Astrocyte of the spinal cord (primary cell): ENCODE measurements at places on chromosomes 16 and 17.

- no peak for DNase-seq
Observed at GRCh38 chr16:56684256-56684925, 2.1 kb downstream of the MT1X start.

DNA sequence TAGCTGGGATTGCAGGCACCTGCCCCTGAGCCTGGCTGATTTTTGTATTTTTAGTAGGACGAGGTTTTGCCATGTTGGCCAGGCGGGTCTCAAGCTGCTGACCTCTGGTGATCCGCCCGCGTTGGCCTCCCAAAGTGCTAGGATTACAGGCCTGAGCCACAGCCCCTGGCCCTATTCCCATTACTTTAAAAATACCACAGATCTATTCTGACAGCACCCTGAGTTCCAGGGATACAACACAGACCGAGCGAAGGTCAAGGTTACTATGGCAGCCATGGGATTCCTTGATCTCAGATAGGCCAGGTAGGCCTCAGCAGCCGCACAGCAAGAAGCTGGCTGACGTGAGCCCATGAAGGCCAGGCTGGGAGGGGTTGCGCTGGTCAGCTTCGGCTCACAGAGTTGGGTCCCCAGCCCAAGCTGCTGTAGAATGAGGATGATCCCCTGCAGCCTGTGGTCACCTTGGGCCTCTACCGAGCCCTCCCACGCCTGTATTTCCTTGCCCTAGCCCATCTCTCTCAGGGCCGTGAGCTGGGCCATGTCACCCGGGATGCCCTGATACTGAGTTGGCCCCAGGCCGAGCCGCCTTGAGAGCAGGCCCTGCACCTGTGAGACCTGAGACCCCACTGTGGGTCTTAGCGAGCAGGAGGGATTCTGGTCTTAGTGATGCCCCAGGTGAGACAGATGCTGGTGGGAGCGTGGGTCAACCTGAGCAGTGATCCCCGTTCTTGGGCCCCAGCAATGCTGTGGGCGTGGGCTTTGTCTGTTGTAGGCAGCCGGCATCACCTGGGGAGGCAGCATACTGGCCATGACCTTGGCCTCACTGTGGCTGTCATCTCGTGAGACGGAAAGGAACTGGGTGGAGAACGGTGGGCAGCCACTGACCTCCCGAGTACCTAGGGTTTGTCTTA, 16.9 kb upstream of the RNF213 start:
- DNase-seq: no peak

- no peak for DNase-seq
Observed at GRCh38 chr16:15932939-15933338, 16.5 kb upstream of the ABCC1 start.

GRCh38 chr16:67302076-67302475, 22.7 kb downstream of the PLEKHG4 start:
- no peak for DNase-seq

- DNase-seq: no peak
Observed at GRCh38 chr16:6189216-6189615, 1091.6 kb upstream of the EEF2KMT start.

DNA sequence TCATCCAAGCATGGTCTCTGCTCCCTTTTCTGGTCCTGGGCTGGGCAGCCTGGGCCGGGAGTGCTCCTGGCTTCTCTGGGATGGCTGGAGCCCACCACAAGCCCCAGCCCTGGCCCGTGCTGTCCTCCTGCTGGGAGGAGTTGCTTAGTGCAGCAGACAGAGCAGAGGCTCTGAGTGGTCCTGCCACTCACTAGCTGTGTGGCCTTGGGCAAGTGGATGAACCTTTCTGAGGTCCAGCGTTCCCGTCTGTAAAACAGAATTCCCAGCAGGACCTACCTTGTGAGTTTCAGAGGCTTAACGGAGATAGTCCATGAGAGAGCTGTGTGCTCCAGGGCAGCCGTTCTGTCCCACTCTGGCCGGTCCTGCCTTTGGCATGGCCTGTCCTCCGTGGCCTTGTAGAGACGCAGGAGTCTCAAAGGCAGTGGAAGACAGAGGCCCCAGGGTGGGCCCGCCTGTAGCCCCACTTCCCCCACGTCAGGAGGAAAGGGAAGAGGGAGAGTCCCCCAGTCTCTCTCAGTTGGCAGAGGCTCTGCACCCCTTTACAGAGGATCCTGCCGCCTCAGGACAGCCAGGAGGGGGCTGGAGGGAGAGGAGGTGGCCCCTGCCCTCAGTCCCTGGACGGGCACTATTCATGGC, 7.8 kb downstream of the MYO15B start:
- DNase-seq: no peak

- no peak for DNase-seq
Observed at GRCh38 chr16:14963281-14964173, 11.3 kb upstream of the PDXDC1 start.

DNA sequence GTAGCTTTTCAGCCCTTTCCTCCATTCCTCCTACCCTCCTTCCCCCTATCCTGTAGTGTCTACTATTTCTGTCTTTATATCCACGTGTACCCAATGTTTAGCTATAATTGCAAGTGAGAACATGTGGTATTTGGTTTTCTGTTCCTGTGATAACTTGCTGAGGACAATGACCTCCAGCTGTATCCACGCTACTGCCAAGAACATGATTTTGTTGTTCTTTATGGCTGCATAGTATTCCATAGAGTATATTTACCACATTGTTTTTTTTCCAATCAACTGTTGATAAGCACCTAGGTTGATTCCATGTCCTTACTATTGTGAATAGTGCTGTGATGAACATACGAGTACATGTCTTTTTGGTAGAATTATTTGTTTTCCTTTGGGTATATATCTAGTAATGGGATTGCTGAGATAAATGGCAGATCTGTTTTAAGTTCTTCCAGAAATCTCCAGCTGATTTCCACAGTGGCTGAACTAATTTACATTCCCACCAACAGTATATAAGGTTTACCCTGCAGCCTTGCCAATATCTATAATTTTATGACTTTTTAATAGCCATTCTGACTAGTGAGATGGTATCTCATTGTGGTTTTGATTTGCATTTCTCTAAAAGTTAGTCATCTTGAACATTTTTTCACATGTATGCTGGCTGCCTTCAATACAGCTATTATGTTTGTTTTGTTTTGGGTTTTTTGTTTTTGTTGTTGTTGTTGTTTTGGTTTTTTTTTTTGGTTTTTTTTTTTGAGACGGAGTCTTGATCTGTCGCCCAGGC, 10.9 kb upstream of the COPRS start:
- peak; percentile 39 for DNase-seq

DNA sequence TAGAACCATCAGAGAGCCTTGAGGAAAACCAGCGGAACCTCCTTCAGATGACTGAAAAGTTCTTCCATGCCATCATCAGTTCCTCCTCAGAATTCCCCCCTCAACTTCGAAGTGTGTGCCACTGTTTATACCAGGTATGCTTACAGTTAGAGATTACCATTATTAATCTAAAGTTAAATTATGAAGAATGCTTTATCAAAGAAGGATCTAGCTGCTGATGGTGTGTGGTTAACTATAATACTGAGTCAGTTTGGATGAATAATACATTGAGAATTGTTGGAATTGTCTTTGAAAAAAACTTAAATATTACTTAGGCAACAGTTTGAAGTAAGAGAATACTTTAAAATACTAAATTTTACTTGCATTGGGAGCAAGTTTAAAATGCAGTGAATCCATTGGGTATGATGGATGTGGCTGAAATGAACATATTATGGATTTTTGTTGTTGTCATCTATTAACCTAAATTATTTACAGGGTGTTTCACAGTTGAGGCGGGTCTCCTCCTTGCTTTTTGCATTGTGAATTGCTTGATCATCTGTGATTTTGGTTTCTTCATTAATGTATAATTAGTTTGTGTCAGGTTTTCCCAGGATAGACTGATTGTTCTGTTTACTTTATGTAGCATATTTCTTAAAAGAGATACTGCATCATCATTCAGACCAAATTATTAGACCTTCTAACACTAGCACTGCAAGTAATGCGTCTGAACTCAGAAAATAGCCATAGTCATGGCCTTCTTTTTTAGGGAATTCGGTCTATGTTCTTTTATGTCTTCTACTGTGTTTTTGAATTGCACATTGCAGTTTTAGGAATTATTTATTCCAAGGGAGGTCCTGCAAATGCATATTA, 47.8 kb downstream of the OMG start:
- DNase-seq: peak; percentile 70

DNA sequence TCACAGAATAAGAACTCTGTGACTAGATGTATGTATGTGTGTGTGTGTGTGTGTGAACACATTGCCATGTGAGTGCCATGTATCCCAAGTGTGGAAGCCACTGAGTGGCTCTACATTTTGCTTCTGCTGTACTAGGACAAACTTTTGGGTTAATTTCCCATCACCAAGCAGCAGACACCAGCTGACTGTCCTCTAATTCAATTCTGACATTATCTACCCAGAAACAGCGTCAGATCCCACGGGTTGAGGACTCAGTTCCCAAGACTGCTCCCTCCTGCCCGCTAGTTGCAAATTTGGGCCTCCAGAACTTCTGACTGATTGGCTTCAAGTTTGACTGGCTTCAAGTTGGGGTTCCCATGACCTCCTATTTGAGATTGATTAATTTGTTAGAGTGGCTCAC, 29.2 kb downstream of the HS3ST2 start:
- DNase-seq: no peak

DNA sequence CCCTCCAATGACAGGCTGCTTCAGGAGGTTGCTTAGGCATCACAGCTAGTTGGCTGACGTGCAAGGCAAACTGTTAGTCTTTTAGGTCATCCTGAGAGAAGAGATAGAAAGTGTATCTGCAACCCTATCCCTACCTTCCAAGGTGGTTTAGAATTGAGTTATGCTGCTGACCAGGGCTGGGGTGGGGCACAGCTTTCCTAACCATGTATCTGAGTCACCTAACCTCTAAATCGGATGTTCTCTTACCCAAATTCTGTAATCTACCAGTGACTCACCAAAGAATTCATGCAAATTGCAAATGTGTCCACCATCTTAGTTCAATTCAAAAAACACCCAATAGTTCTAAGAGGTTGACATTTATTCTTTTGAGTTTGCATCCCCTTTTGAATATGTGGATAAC, 107.2 kb upstream of the DYNLRB2 start:
- DNase-seq: no peak

GRCh38 chr16:80125677-80126076, 415.1 kb upstream of the DYNLRB2 start:
- no peak for DNase-seq

DNA sequence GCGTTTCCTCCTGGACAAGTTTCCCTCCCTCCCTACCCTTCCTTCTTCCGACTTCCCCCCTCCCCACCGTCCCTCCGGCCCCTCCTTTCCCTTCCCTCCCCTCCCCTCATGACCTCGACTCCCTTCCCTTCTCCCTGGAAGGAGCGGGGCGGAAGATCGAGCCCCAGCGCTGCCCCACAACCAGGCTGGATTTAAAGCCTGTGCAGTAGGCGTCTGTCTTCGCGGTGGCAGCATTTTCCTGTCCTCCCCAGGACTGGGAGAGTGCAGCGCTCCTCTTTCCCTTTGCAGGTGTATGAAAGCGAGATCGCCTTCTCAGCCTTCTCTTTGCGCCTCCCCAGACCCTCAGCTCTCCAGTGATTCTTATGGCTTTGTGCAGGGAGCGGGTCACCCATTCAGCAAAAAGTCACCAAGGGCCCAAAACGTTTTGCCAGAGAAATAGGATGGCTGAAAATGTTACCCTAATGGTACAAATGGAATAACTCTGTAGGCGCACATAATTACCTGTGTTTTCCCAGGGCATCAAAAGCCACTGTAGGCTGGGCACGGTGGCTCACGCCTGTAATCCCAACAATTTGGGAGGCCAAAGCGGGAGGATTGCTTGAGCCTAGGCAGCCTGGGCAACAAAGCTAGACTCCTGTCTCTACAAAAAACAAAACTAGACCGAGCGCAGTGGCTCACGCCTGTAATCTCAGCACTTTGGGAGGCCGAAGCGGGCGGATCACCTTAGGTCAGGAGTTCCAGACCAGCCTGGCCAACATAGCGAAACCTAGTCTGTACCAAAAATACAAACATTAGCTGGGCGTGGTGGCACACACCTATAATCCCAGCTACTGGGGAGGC, 40.8 kb downstream of the SLFN12L start:
- DNase-seq: no peak

DNA sequence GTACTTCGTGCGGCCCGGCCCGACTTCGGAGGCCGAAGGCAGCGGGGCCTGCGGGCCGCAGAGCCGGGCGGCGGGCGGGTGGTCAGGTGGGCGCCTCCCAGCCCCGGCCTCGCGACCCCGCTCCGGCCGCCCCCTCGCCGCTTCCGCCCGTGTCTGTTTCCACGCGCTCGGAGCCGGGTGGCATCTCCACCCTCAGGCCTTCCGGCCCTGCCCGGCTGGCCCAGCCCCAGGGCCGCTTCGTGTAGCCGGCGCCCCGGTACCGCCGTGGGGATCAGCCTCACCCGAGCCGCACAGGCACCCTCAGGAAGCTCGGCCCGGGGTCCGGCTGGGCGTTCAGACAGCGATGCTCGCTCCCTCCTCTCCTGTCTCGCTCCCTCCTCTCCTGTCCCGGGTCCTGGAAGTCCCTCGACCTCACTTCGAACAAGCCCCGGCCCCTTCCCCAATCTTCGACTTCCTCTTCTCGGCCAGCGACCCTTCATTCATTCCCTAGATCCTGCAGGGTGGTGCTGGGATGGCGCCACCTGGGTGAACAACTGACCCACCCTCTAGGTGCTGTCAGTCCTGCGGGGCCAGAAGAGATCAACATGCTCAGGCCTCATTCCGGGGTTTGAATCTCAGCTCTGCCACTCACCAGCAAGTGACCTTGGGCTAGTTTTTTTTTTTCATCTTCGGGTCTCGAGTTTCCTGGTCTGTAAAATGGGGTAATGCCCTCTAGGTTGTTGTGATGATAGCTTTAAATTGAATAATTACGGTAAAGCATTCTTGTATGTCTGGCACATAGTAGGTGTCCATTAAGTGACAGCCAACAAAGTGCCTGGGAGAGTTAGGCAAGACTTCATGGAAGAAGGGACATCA, 610 bp downstream of the VPS4A start:
- DNase-seq: peak; percentile 27

DNA sequence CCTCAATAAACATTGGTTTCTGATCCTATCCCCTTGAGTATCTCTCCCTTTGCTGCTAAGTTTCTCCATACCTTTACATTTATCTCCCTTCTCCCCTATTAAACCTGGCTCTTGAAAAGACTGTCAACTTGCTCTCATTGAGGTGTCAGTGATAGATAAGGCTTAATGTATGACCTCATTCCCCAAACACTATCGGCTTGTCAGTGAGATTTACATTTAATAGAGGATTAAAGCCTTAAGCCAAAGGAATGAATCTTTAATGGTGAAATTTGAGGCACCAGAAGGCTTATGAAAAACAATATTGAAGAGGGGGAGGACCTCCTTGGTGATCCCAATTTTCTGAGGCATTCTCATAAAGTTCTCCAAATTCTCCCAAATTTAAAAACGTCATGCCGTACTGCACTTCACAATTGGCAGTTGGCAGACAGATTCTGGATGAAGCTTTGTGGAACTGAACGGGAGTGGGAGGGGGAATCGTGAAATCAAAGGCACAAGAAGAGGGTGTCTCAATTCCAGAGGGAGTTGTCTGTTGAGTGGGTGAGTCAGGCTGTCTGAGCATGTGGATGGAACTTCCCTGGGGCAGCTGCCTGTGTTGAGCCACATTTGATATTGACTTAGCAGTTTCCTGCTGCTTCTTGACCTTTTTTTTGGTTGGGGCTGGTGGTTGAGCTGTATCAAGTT, 478.8 kb downstream of the NPIPA7 start:
- no peak for DNase-seq
